Activated CD4-positive, alpha-beta T cell treated with anti-CD3 and anti-CD28 coated beads, Interleukin-2, amount 10 ng/mL, durations not matched to agents 7 days and 5 days (primary cell): ENCODE measurements at places on chromosomes 2 and 18.

GRCh38 chr2:112869258-112869842 lies 32.8 kb upstream of the IL1B start:
- peaks cover 8% of the 10 kb centered on the region for H3K4me1 ChIP-seq
- H3K4me3 ChIP-seq: no peak overlapping the region
- peaks cover 38% of the 10 kb centered on the region for H3K27me3 ChIP-seq
- DNase-seq: no peak
- H3K27ac ChIP-seq: no peak overlapping the region

DNA sequence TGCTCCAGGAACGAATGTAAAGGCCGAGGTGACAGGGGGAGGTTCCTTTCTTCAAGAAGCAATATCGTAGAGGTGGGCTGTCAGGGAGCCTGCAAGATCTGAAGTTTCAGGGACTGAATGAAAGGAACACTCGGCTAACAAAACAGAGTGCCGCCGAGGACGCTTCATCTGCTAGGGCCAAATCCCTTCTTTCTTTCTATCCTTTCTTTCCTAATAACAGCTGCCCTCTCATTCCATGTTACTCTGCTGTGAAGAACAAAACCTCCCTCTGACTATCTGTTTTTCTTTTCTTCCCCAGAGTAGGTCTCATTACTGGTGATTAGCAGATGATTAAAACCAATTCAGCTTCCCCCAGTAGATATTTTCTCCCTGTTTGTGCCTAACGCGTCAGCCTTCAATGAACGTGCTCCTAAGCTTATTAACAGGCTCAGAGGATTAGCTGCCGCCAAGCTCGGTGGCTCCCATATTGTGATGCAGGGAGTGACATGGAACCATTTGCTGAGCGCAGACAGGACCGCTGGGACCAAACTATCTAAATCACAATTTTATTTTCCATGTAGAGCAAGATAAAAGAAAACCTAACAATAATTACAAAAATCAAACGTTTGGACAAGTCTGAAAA lies 414.6 kb downstream of the TMEM182 start:
- no peaks in the 10 kb centered on the region for H3K36me3 ChIP-seq
- H3K27ac ChIP-seq: no peak overlapping the region
- peaks cover 3% of the 10 kb centered on the region for H3K27me3 ChIP-seq
- DNase-seq: no peak
- H3K4me3 ChIP-seq: no peak overlapping the region

DNA sequence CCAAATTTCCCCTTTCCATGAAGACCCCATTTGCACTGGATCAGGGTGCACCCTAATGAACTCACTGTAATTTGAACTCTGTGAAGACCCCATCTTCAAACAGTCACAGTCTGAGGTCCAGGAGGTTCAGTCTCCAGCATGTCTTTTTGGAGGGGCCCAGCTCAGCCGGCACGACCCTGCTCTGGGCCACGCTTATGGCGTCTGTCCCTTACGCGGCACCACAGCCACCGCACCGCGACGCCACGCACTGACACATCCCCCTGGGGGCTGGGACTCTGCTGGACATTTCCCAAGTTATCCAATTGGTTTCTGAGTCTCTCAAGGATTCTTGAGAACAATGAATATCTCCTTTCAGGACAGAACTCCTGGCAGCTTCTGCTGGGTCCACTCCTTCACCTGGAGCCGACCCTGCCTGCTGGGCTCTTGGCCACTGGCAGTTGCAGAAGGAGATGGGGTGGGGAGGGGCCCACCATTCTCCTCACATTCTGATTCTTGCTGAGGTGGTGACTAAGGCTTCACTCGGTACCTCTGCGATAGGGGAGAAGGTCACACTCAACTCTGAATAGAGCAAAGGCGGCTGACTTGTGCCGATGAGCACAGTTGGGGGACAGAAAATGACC lies 124.0 kb downstream of the RTP5 start:
- H3K4me1 ChIP-seq: no peaks in the 10 kb centered on the region
- no peak for DNase-seq
- no peaks in the 10 kb centered on the region for H3K27me3 ChIP-seq
- no peak overlapping the region for H3K27ac ChIP-seq
- no peaks in the 10 kb centered on the region for H3K36me3 ChIP-seq

DNA sequence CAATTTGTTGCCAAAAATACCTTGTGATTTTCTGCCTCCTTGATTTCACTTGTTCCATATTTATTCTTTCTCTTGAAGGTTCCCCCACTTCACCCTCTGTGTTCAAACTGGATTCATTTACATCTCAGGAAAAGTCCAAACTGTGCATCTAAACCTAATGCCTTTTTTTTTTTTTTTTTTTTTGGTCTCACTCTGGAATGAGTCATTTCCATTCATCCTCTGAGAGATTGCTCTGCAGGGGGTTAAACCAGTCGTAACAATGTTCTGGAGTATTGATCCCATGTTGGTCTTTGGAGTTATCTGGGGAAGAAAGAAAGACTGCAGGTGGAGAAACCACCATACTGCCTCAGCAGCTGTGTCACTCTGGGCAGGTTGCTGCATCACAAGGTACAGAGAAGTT lies 119.7 kb downstream of the TACR1 start:
- no peak for DNase-seq
- no peaks in the 10 kb centered on the region for H3K36me3 ChIP-seq
- H3K27ac ChIP-seq: no peak overlapping the region
- no peak overlapping the region for H3K4me3 ChIP-seq
- no peaks in the 10 kb centered on the region for H3K27me3 ChIP-seq

- no peaks in the 10 kb centered on the region for H3K27me3 ChIP-seq
- no peaks in the 10 kb centered on the region for H3K36me3 ChIP-seq
- no peak overlapping the region for H3K4me3 ChIP-seq
Observed at GRCh38 chr2:182379241-182379640, 47.6 kb downstream of the PDE1A start.

DNA sequence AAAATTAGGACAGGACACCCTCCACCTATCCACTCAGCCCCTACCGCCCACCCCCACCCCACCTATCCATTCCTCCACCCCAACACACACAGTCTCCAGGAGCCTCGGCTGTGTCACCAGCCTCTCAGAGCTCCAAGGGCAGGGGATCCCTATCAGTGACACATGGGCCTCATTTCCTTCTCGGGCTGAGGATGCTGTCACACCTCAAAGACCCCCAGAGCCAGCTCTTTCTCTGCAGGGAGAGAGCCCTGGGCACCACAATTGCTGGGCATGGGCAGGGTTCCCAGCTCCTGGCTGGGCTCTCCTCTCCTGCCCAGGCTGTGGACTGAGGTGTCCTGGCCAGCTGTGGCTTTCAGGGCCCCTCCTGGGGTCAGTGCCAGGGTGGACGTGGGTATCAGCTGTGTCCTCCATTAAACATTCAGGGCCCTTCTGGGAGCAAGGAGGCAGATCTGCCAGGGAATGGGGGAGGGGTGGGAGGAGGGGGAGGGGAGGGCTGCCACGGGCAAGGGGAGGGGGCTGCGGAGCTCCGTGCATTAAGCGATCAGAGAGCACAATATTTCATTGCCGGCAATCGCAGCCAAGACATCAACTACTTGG lies 14.3 kb upstream of the ECEL1 start:
- no peak for DNase-seq
- H3K4me1 ChIP-seq: peaks cover 2% of the 10 kb centered on the region

DNA sequence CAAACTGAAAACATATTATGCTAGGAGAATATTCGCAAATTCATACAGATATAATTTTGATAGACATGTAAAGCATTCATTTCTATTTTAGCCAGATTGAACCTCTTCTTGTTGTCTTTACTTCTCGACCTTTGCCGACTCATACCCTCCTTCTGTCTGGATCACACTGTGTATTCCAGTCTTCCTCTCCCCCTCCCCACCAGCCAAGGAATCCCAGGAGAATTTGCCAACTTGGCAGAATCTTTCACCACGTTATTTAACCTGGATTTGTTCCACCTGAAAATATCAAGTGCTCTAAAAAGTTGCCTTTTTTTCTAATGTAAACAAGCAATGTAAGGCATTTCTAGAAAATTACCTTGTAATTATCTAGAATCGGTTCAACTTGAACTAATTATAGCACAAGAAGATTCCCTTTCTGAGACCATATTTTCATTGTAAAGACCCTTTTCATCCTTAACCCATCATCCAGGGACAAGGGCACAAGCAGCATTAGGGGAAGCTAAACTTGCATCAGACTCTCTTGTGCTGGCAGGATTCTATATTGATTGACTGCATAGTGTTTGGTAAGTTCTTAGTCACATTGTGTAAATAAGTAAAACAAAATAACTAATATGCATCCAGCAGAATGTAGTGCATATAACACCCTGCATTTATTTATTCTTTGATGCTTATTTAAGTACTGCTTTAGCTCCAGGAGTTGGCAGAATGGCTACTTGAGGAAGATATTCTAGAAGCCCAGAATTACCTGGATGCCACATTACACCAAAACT lies 1328.7 kb upstream of the NXPH2 start:
- no peaks in the 10 kb centered on the region for H3K4me1 ChIP-seq
- H3K36me3 ChIP-seq: no peaks in the 10 kb centered on the region
- no peak overlapping the region for H3K27ac ChIP-seq
- no peaks in the 10 kb centered on the region for H3K27me3 ChIP-seq

- no peak overlapping the region for H3K27ac ChIP-seq
- H3K4me3 ChIP-seq: no peak overlapping the region
- H3K36me3 ChIP-seq: no peaks in the 10 kb centered on the region
- no peak for DNase-seq
- no peaks in the 10 kb centered on the region for H3K27me3 ChIP-seq
- no peaks in the 10 kb centered on the region for H3K4me1 ChIP-seq
Observed at GRCh38 chr2:20617081-20617575, 33.8 kb downstream of the HS1BP3 start.

DNA sequence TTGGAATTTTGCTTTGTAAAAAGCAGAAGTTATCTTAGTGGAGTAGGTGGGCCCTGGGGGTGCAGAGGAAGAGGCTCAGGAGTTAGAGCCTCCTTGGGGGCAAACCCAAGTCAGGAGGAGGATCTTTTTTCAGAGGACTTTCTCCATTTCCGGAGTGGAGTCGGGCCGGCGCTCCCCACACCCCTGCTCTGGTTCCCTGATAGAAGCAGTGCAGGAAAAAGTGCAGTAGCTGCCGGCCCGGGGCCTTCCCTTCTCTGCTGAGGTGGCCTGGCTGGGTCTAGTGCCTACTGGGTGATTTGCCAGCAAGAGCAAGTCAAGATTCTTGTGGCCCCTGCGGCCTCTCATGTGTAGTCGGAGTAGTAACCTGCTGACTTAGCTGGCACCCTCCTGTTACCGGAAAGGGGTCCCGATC lies 124.2 kb upstream of the HS6ST1 start:
- DNase-seq: no peak
- no peak overlapping the region for H3K4me3 ChIP-seq
- no peaks in the 10 kb centered on the region for H3K27me3 ChIP-seq
- H3K4me1 ChIP-seq: no peaks in the 10 kb centered on the region

DNA sequence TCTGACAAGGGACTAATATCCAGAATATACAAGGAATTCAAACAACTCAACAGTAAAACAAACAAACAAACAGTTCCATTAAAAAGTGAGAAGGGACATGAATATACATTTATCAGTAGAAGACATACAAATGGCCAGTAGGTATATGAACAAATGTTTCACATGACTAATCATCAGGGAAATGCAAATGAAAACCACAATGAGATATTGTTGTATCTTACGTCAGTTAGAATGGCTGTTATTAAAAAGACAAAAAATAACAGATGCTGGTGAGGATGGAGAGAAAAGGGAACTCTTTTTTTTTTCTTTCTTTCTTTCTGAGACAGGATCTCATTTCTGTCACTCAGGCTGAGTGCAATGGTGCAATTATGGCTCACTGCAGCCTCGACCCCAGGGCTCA lies 175.5 kb downstream of the CAMKMT start:
- H3K4me1 ChIP-seq: no peaks in the 10 kb centered on the region
- H3K27ac ChIP-seq: no peak overlapping the region
- no peak overlapping the region for H3K4me3 ChIP-seq
- no peaks in the 10 kb centered on the region for H3K27me3 ChIP-seq

DNA sequence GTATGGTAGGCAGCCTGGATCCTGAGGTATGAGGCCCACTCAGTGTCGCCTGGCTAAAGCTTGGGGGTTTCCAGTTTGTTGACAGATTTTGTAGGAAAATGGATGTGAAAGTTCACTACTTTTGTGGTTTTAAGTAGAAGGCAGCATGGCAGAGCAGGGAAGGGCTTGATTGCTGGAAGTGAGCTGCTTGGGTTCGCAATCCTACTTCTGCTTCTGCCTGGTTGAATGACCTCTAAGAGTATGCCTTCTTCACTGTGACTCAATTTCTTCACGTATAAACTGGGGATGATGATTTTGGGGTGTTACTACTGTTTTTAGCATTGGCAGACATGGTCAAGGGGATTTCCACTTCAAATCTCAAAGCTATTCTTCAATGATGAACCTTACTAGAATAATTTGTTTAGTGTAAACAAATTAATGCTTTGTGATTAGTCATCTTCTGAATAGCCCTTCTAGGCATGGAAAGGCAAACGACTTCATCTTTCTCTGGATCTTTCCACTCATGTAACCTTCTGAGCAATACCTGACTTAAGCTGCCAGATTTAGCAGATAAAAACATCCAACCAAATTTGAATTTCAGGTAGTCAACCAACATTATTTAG lies 13.2 kb downstream of the BMP10 start:
- peaks cover 4% of the 10 kb centered on the region for H3K27me3 ChIP-seq
- H3K36me3 ChIP-seq: no peaks in the 10 kb centered on the region
- H3K4me3 ChIP-seq: no peak overlapping the region
